ENCODE measurements at places on chromosomes 3 and 15. TPM values are rescaled to one million over a fixed set of nuclear protein-coding genes. Genes with fewer than 3 reads are reported as not detected.

- DNase-seq: no peak
These were observed 8.0 kb downstream of the SPTBN5 start for GRCh38 chr15:41885841-41886240.

GRCh38 chr15:87863152-87863551 is 393.4 kb downstream of the NTRK3 start:
- DNase-seq: no peak

- no peak for DNase-seq
These were observed 68.6 kb downstream of the VGLL4 start for GRCh38 chr3:11574981-11575669.

DNA sequence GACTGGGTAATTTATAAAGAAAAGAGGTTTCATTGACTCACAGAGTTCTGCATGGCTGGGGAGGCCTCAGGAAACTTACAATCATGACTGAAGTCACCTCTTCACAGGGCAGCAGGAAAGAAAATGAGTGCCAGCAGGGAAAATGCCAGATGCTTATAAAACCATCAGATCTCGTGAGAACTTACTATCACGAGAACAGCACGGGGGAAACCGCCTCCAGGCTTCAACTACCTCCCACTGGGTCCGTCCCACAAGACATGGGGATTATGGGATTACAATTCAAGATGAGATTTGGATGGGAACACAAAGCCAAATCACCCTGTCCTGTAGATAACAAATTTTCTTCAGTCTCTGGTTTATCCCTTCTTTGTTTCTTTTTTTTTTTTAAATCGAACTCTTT is 31.0 kb upstream of the AVEN start:
- DNase-seq: no peak

The CPLX3 gene
- total RNA-seq: 1.7 TPM

The CCDC39 gene
- total RNA-seq: not detected

DNA sequence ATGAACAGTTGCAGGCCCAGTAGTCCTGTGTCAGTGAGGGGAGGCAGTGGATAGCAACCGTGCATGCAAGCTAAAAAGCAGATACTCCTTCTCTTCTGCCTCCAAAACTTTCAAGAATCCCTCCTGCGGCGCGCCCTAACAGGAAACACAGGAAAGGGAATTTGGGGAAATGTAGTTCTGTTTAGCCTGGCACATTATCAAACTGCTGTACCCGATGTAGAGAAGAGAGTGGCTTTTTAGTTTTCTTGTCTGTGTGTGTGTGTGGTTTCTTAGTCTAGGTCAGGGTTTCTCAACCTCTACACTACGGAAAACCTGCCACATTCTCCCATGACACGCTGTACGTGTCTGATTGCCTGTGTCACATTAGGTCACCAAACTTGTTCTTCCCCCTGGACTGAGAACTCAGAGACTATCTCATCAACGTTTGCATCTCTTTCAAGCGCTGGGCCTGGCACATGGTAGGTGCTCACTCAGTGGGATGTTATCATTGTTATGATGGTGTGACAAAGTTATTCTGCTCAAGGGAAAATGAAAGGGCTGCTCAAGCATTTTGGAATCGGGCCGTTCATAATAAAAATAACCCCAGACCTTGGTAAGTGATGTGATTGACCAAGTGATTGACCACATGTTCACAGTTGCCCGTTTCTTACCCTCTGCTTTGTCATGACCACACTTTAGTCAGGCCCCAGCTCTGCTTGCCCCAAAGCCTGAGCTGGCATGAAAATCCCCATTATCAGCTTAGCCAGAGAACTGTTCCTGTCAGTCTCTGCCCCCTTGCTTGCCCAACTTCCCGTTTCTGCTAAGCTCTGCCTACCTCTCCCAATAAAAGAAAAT is 33.2 kb downstream of the TM4SF4 start:
- DNase-seq: peak; percentile 86

The LARP6 gene
- not detected for total RNA-seq

DNA sequence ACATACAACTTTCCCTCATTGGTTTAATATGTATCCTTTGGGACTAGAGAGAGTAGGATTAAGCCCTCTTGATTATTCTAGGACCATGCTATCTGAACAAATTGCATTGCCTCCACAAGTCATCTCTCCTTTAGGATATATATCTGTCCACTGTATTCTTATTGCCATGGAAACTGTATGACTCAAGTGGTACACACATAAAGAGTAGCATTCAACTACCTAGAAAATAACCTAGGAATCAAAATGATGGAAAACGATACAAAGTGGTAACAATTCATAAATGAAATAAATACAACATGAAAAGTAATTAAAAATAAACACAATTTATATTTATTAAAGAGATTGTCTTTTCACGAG is 212.1 kb upstream of the P2RY1 start:
- DNase-seq: no peak

- no peak for DNase-seq
These were observed 135.4 kb downstream of the ATG7 start for GRCh38 chr3:11407644-11408043.

DNA sequence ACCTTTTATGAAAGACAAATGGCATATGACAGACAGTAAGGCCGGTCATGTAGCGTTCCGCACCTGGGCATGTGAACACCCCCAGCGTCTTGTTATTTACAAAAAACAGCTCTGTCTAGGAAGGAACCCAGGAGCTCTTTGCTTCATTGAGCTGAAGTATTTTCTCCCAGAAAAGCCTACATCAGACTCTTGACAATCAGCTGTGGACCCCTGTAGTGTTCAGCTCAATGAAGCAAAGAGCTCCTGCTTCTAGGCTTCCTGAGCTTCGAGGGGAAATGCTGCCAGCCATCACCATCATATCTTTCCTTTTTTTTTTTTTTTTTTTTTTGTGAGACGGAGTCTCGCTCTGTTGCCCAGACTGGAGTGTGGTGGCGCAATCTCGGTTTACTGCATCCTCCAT is 4.1 kb downstream of the ASB14 start:
- DNase-seq: no peak

DNA sequence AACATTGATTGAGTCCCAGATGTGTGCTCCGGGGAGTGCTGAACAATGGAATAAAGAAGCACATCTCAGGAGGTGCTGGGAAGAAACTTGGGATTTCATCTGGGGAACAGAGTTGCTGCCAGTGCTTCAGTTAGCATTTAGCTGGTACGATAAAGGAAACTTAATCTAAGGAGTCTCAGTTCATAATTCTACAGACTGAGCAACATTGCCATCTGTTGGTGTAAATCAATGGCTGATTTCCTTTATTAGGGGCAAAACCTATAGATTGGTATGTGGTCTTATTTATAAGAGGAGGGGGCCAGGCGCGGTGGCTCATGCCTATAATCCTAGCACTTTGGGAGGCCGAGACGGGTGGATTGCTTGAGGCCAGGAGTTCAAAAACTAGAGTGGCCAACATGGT is 8.9 kb downstream of the MKRN2OS start:
- no peak for DNase-seq

GRCh38 chr3:196974661-196975060 is 6.0 kb upstream of the PIGZ start:
- DNase-seq: no peak

The VPS8 gene
- total RNA-seq: 52.8 TPM

DNA sequence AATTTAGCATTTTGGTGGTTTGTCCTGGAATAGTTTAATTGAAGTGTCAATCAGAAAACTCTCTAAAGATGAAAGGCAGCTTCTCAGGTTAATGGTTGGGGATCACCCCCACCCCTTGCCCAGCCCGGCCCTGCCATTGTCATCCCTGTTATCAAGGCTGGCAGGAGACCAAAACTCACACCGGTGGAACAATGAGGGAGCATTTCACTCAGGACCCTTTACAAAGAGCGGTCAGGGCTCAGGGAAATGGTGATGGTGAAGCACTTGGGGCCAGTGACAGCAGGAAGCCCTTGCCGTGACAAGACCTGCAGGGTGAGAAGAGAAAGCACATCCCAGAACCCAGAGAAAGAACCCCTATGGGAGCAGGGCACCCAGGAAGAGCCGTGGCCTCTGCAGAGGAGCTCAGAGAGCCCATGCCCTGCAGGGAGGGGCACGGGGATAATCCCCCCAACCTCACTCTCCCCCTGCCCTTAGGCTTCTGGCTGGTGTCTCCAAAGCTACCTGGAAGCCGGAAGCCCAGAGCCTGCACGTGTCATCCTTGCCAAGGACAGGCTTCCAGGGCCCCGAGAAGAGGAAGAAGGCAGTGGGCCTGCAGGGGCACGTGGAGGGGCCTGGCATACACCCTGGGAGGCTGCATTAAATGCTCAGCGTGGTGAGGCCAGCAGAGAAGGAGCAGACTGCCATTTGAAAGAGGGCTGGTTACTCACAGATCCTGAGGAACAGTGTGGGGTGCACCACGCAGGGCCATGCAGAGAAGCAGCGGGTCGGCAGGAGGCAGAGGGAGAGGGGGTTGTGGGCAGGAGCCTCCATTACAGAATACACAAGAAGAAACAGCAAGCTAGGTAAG is 80.6 kb upstream of the PRR20G start:
- no peak for DNase-seq

DNA sequence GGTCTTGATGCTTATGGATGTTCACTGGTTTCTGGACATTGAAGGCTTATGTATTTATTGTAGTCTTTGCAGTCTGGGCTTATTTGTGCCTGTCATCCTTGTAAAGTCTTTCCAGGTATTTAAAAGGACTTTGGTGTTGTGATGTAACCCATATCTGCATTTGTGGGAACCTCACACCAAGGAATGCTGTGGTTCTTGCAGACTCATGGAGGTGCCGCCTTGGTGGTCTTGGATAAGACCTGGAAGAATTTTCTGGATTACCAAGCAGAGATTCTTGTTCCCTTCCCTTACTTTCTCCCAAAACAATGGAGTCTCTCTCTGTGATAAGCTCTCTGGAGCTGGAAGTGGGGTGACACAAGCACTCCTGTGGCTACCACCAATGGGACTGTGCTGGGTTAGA is 363.5 kb upstream of the NECTIN3 start:
- DNase-seq: no peak

The FBXO40 gene
- total RNA-seq: not detected

The SLMAP gene
- 103 TPM for total RNA-seq

The MEIS2 gene
- total RNA-seq: not detected

DNA sequence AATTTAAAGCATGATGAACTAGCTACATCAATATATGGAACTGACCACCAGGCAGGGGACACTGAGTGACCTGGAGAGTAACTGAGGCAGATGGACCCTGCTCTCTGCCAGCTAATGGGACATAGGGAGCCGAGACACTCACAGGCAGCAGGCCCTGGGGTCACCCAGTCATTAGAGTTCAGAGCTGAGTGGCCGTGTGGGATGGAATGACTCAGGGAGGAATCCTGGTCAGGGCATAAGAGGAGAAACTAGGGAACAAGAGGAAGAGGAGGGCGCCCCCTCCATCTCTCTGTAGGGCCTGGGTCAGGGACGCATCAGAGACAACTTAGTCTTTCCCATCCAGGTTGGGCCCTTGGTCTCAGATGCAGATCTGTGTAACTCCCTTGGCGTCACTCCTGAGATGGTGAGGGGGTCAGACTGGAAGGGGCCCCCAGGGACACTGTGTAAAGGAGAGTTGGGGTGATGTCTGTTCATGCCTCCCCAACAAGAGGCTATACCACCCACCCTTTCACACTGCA is 39.8 kb downstream of the CCDC12 start:
- no peak for DNase-seq

The CISH gene
- 146 TPM for total RNA-seq

The ARGFX gene
- total RNA-seq: not detected

DNA sequence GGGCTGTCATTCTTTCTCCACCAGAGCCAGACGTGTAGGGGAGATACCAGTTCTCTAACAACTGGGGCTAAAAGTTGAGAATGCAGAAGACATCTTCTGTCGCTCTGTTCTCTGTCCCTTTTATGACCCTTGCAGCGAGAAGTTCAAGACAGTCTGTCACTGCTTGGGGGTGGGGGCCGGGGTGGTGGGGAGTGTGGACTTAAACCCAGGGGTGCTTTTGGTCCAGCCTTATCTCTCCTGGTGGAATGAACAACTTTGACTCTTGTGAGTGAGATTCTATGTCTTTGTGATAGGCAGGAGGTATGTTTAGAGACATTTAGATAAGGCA is 767 bp upstream of the APOD start:
- DNase-seq: no peak

The CSPG5 gene
- total RNA-seq: 0.29 TPM

The SUSD5 gene
- not detected for total RNA-seq

DNA sequence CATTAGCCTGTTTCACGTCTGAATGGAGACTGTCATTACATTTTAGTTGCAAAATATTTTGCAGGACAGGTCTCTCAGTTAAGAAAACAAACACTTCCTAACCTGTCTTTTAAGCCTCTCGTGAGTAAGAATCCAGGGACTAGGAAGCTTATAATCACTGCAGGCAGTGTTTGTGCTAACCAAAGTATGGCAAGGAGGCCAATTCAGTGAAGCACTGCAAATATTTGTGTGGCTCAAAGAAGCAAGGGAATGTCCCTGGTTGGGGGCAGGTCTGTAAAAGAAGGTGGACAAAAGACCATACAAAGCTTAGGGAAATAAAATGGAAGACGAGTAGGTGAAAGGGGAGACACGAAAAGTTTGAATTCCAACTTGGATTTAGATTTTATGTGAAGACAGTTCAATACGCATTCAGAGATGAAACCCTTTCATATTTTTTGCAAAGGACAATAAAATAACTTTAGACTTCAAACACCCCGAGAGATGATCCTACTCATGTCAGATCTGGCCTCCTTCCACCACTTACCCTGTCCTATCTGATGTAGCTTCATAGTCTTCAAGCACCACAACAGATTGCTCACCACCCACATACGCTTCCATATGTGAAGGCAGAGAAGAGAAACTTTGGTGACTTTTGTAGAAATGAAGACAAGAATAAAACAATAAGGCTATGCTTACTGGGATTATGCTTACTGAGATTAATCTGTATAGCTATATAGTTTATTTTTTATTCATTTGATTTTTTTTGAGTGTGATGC is 240.9 kb downstream of the TUSC7 start:
- DNase-seq: no peak

DNA sequence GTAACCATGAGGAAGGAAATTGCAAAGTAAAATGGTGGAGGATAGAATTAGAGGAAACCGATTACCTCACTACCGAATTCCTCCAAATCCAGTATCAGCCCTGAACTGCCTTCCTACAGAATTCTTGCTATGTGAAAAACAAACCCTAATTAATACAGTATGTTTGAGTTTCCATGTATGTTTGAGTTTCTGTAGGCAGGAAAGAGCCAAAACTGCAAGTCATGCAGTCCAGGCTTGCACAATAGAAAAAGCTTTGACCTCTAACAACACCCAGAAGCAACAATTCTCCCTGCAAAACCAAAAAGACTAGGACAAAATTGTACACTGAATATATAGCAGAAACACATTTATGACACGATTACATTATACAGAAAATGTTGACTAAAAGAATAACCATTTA is 614.8 kb downstream of the DIPK2A start:
- DNase-seq: no peak

The ATP8B4 gene
- total RNA-seq: 296 TPM

DNA sequence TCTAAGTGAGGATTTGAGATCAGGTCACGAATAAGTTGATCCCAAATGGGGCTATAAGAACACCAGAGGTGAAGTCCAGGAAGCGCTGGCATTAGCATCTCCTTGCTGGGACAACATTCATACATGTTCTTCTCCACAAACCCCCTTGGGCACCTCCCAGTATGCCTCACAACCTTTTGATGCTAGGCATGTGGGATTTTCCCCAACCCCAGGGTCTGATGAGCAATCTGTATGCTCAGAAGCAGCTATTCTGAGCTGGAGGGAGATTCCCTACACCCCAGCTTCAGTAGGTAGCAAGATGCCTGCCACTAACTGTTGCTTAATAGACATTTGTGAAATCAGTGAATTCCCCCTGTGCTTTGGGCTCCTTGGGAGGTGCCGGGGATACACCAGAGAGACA is 32.2 kb downstream of the SLC6A11 start:
- no peak for DNase-seq

All from natural killer cell treated with Interleukin-12 subunit alpha and Interleukin-12 subunit beta and Interleukin-15 and Interleukin-18, amount 100 ng/mL, for 72 hours (primary cell).